ENCODE measurements at places on chromosomes 13 and 19.

- DNase-seq: no peak
Measured at GRCh38 chr13:102441085-102441484, 39.2 kb upstream of the FGF14 start.

DNA sequence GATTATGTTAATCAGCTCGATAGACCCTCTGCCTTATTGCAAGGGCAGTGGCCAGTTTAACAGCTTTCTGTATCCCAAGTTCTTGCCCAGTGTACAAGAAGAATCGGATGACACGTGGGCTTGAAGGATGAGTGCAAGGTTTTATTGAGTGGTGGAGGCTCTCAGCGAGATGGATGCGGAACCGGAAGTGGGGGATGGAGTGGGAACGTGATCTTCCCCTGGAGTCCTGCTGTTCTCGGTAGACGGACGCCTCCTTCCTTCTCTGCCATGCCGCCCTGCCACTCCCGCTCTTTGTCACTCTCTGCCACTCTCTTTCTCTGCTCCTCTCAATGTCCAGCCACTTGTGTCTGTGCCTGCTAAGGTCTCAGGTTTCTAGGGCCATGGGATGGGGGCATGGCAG is 21.0 kb downstream of the RFXAP start:
- DNase-seq: no peak

DNA sequence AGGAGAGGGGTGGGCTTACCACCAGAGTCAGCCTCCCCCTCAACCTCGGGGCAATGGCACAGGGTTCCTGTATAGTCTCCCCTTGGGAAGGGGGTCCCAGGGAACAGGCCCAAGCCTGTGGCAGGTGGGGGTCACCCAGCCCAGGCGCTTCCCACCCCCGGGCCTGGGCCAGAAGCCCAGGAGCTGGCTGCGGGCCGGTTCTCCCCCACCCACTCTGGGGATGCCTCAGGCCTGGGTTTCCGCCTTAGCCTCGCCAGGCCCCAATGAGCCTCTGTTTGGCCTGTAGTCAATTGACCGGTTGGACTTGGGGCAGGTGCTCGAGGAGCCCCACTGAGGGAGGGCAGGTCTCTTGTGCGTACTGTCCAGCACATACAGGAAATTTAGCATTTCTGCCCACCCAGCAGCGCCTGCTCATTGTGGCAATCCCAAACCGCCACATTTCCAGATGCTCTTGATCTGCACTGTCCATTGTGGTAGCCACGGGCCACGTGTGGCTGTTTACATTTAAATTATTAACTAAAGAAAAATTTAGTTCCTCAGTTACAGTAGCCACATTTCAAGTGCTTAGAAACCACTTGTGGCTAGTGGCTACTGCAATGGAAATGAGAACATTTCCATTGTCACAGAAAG is 9.9 kb downstream of the LYL1 start:
- no peak for DNase-seq

- DNase-seq: peak; percentile 67
Measured at GRCh38 chr13:23851106-23851505, 38.1 kb downstream of the MIPEP start.

- DNase-seq: no peak
Measured at GRCh38 chr13:37192956-37193355, 87.5 kb upstream of the CSNK1A1L start.

GRCh38 chr19:52716522-52716921 is 18.3 kb downstream of the ZNF611 start:
- DNase-seq: no peak

DNA sequence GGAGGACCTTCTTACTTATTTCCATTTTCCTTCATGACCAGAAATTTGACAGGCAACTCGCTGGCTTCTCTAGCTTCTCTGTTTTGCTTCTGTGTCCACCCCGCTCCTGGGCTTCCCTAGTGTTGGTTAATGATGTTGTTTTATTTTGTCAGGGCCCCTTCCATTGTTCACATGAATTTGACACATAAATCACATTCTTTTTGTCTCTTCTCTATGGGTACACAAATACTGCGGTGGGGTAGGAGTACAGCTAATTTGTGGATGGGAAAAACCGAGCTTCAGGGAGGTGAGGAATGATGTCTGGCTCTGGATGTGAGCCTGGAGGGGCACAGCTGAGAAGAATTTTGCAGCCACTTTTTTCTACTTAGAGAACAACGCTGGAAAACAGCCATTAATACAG is 199.8 kb downstream of the DNAJC15 start:
- DNase-seq: no peak

DNA sequence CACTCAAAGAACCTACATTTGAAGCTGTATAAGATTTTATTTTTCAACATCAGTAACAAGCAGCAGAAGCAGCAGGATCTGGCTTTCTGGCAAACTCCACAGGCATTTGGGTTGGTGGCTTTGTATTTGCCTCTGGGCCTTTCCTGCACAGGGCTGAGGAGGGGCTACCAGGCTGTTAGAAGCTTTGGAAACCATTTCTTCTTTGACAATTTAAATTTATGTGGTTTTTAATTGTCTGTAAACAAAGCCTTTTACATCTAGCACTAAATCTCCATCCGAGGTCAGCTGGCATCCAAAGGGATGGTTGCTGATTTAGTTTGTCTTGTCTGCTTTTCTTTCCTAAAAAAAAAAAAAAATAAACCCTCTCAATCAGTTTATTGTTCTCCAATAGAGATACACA is 127.5 kb upstream of the OBI1 start:
- no peak for DNase-seq

- peak; percentile 85 for DNase-seq
Measured at GRCh38 chr19:44626048-44626624, 12.8 kb downstream of the IGSF23 start.

GRCh38 chr19:9370738-9371619 is 8.2 kb downstream of the ZNF177 start:
- DNase-seq: no peak

DNA sequence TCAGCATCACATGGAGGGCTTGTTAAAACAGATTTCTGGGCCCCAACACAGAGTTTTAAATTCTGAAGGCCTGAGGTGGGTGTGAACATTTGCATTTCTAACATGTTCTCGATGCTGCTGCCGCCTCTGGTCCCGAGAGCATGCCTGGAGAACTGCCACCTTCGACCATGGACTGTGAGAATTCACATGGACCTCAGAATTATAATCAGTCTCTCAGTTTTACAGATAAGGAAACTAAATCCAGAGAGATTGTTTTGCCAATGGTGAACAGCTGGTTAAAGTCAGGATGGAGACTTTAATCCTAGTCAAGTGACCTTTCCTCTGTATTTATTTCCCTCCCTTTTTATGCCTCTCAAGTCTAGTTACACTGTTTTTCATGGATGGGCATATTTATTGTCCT is 14.7 kb downstream of the ALOX5AP start:
- DNase-seq: no peak
